ENCODE measurements at places on chromosomes 3 and 15. TPM values are rescaled to one million over a fixed set of nuclear protein-coding genes. Genes with fewer than 3 reads are reported as not detected.

EAF2 gene
- total RNA-seq: 3.1 TPM

PAQR9 gene
- not detected for total RNA-seq

SEMA3B gene
- total RNA-seq: 31.8 TPM

FANCD2OS gene
- not detected for total RNA-seq

ARPIN gene
- 9.8 TPM for total RNA-seq

EIF5A2 gene
- 15.7 TPM for total RNA-seq

HTR3C gene
- not detected for total RNA-seq

GOLGA6D gene
- total RNA-seq: not detected

CCDC13 gene
- total RNA-seq: 1.1 TPM

UTS2B gene
- 0.65 TPM for total RNA-seq

FAH gene
- total RNA-seq: 53.3 TPM

DCBLD2 gene
- total RNA-seq: 78.8 TPM

ETFA gene
- total RNA-seq: 140 TPM

EXD1 gene
- not detected for total RNA-seq

POLQ gene
- 1.8 TPM for total RNA-seq

GP5 gene
- 0.14 TPM for total RNA-seq

TMEM158 gene
- 35.7 TPM for total RNA-seq

RAP2B gene
- total RNA-seq: 17.7 TPM

ISLR gene
- 157 TPM for total RNA-seq

SPATA12 gene
- total RNA-seq: not detected

TMEM266 gene
- total RNA-seq: 0.09 TPM

KIF7 gene
- 13.1 TPM for total RNA-seq

INSYN1 gene
- total RNA-seq: 5.1 TPM

MUSTN1 gene
- total RNA-seq: not detected

GCNT3 gene
- 0.14 TPM for total RNA-seq

APBA2 gene
- 5.2 TPM for total RNA-seq

COL6A5 gene
- not detected for total RNA-seq

C2CD4A gene
- not detected for total RNA-seq

PLA2G4E gene
- not detected for total RNA-seq

C3orf49 gene
- not detected for total RNA-seq

KLHL6 gene
- total RNA-seq: under 0.01 TPM

RBP2 gene
- not detected for total RNA-seq

C3orf22 gene
- total RNA-seq: not detected

NISCH gene
- 76.9 TPM for total RNA-seq

PODXL2 gene
- 1.00 TPM for total RNA-seq

RHOV gene
- total RNA-seq: under 0.01 TPM

MYRIP gene
- total RNA-seq: under 0.01 TPM

IP6K2 gene
- 38.3 TPM for total RNA-seq

ZNF717 gene
- 18.8 TPM for total RNA-seq

DNAH12 gene
- under 0.01 TPM for total RNA-seq

FMN1 gene
- 1.0 TPM for total RNA-seq

KNL1 gene
- 1.3 TPM for total RNA-seq

EPHB3 gene
- 7.0 TPM for total RNA-seq

LSMEM2 gene
- not detected for total RNA-seq

CCPG1 gene
- 116 TPM for total RNA-seq

GOLGA8G gene
- total RNA-seq: under 0.01 TPM

CADM2 gene
- not detected for total RNA-seq

LRIG1 gene
- total RNA-seq: 47.4 TPM

AHSG gene
- total RNA-seq: not detected

GPR87 gene
- not detected for total RNA-seq

ATP11B gene
- 53.3 TPM for total RNA-seq

AQP9 gene
- total RNA-seq: not detected

MAP6D1 gene
- 0.57 TPM for total RNA-seq

FBXW12 gene
- not detected for total RNA-seq

CACNA2D2 gene
- total RNA-seq: 0.09 TPM

ARHGAP31 gene
- 3.8 TPM for total RNA-seq

GTF2A2 gene
- 30.4 TPM for total RNA-seq

FAM174B gene
- 1.4 TPM for total RNA-seq

TGM5 gene
- not detected for total RNA-seq

All from smooth muscle cell of bladder (primary cell).